ENCODE measurements at places on chromosomes 3 and 15. TPM values are rescaled to one million over a fixed set of nuclear protein-coding genes. Genes with fewer than 3 reads are reported as not detected.

SLC2A2 gene
- total RNA-seq, result 180 TPM

H1-8 gene
- not detected for total RNA-seq

GRCh38 chr15:59364248-59364647 lies 8.4 kb downstream of the MYO1E start:
- no peak for DNase-seq

HES1 gene
- total RNA-seq, result 12.9 TPM

- DNase-seq, result peak; percentile 93
Measured at GRCh38 chr15:75204340-75205063, 2.8 kb downstream of the C15orf39 start.

DNA sequence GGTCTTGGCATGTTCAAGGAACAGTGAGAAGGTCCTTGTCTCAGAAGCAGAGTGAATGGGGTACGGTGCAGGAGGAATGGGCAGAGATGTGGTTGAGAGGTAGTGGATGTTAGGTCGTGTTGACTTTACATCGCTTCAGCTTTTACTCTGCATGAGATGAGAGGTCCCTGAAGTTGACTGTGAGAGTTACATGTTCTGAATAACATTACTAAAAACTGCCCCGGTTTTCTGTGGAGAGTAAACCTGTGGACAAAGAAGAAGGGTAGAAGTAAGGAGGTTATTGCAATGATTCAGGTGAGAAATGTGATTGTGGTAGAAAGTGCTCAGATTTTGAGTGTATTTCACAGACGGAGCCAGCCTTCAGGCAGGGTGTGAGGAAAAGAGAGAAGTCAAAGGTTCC lies 105.6 kb downstream of the ARNT2 start:
- DNase-seq, result no peak

GRCh38 chr3:160935413-160936095 lies 169.6 kb downstream of the B3GALNT1 start:
- peak; percentile 55 for DNase-seq

LRRC34 gene
- not detected for total RNA-seq

COPG1 gene
- total RNA-seq, result 109 TPM

SST gene
- not detected for total RNA-seq

DNA sequence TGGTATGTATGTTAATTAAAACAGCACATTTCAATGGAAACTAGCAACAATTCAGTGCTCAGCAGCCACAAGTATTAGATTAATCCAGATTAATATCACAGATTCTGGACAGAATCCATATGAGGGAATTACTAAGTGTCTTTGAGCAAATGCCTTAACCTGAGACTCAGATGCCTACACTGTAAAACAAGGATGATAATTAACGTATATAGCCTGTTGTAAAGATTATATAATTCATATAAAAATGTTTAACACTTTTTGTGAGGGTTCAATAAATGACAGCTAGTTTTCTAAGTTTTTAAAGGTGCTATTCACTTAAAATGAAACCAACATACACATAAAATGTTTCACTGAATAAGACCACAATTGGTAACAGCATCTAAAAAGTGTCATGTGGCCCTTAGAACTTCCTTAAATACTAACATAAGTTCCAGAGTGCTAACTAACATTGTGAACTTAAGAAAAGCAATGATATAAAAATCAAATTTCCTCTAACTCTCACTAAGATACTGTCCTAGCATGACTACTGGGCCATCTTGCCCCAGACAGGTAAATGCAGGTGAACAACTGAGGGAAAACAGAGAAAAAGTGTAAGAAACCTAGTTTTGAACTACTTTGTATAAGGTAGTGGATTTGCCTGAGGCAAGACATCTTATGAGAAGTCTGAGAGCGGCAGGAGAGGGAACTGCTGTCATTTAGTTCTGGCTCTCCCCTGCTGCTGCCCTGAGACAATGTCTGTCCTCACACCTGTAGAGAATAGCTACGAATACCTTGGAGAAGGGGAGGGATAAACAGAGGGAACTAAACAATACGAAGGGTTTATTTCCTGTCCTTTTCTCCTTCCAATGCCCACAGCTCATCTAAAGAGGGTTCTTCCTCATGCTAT lies 151.3 kb downstream of the ADAM10 start:
- DNase-seq, result no peak

DNA sequence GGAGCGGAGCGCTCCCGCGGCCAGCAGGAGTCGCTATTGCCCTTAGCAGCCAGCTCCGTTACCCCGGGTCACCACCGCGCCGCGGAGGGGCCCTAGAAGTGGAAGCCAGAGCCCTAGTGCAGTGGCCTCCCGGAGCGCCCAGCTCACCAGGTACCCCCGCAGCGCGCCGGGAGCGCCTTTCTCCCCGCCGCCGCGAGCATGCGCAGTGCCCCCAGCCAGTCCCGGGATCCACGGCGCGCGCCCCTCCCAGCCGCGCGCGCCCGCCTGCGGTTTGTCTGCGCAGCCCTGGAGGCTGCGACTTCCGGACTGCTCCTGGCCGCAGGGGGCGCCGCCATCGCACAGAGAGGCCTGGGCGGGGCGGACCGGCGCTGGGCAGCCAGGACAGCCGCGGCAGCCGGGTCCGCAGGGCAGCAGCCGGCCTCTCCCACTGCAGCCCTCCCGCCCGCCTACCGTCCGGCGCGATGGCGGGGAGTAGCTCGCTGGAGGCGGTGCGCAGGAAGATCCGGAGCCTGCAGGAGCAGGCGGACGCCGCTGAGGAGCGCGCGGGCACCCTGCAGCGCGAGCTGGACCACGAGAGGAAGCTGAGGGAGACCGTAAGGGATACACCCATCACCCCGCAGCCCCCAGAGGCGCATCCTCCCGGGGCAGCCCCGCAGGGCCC lies 5.7 kb downstream of the TPM1 start:
- peak; percentile 93 for DNase-seq

DNA sequence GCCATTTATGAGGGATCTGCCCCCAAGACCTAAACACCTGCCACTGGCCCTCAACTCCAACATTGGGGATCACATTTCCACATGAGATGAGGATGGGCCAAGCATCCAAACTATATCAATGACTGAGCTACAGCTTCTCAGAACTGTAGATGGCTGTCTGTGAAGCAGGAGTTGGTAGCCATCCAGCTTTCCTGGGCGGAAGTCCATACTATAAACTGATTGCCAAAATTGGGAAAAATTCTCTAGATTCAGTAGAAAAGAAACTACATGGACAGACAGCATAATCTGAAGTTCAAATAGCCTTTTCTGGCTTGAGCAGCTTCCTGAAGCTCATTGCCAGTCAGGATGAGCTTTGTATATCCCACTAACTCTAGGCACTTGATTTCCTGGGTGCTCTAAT lies 214.7 kb upstream of the ZBTB20 start:
- DNase-seq, result no peak

- DNase-seq, result no peak
Measured at GRCh38 chr15:61474796-61475195, 245.7 kb upstream of the RORA start.

GRCh38 chr15:85125056-85125661 lies 143.5 kb downstream of the PDE8A start:
- no peak for DNase-seq

DNA sequence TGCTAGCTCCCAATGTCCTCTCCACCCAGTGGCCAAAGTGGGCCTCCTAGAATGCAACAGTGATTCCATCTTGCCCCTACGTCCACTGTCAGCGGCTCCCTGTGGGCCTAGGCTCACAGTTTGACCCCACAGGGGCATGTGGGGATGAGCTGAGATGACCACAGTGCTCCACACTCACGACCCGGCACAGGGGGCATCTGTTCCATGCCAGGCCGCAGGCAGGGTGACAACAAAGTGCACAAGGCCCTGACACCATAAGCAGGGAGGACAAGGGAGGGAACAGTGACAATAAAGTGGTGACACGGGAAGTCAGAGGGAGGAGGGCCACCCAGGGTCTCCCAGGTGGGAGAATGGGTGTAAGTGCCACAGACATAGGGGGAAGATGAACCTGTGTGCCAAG lies 5.1 kb upstream of the PLXNA1 start:
- DNase-seq, result no peak

PPP1R14D gene
- total RNA-seq, result not detected

RPL22L1 gene
- 9.5 TPM for total RNA-seq

DNA sequence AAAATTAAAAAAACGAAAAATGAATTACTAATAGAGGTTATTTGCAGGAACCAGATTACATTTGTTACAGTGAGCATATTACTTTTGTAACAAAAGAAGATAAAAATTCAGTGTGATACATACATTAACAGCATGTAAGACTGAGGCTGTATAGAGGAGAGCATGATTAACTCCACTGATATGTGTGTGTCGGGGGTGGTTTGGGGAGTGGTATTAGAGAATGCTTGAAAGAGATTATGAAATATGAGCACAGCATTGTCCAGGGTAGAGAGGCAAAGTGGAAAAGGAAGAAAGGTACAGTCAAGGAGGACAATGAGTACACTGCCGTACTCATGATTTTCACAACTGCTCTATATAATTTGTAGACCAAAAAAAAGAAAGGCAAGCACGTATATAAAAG lies 62.9 kb upstream of the LRRFIP2 start:
- no peak for DNase-seq

ZNF660 gene
- total RNA-seq, result 0.06 TPM

Measured in right lobe of liver (tissue), 6 donors.